ENCODE measurements at places on chromosomes 2 and 18.

GRCh38 chr2:229059331-229060033 lies 211.6 kb downstream of the PID1 start:
- ATAC-seq, result no peak

DNA sequence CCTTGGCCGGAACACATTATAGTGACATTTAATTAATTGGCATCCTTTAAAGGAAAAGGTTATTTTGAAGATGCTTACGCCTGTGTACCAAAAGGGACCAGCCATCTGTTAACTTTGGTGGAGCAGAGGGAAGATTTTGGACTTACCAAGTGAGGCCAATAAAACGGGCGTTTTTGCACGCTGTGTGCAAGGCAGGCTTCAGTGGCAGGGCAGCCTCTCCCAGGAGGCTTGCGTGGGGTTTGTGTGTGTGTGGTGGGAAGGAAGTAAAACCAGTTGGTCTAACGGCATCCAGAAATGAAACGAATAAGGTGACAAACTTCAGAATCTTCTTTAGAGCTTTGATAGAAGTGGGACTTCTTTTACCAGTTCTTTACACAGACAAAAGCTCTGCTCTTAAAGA lies 191.7 kb downstream of the PRKCE start:
- no peak for ATAC-seq

DNA sequence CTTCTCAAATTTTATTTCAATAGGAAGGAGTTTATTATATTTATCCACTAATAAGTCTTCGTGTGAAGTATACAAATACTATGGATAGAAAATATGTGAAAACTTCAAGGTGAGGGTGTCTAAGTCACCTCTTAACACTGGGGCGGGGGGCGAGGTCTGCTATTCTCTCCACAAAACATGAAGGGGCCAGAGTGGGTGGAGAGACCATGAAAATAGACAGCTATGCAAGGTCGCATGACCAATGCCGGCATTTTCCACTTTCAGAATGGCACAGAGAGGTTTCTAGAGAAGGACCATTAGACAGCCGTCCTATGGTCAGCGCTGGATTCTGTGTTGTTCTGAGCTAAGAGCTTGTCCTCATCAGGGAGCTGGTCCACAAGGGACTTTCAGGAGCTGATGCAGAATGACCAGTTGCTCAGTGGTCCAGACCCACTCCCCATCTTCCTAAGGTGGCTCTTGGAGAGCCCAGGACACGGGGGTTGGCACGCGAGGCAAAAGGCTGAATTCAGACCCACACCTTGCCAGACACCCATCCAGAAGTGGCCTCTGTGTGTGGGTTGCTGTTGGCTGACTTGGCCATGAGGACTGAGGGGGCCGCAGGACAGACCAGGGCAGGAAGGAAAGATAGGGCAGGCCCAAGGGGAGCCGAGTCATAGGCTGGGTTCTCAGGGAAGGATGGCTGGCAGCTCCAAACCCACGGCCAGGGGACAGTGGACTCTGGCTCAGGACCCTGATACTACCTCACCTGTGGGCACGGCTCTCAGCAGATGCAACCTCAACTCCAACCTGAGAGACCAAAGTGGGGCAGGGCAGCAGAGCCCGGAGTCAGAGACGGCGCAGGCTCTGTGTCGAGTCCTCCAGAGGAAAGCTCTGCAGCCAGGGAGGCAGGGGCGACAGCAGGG lies 69.8 kb downstream of the NDUFA10 start:
- no peak for ATAC-seq

DNA sequence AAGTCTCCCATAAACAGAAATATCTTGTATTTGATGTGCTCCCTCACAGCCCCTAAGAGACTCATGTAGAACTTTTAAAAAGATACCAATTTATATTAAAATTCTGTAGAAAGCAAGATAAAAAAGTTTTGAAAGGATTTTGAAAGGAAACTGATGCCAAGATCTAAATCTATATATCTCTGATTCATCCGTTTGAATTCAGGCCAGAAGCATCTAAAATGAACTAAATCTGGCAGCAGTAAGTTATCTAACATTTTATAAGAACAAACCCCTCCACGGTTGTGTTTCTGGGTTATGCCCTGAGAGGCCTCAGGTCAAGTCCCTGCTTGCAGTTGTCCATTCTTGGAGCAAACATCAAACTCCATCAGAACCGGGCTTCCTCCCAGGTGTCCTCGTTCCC lies 165.8 kb downstream of the FBXO15 start:
- ATAC-seq, result no peak

DNA sequence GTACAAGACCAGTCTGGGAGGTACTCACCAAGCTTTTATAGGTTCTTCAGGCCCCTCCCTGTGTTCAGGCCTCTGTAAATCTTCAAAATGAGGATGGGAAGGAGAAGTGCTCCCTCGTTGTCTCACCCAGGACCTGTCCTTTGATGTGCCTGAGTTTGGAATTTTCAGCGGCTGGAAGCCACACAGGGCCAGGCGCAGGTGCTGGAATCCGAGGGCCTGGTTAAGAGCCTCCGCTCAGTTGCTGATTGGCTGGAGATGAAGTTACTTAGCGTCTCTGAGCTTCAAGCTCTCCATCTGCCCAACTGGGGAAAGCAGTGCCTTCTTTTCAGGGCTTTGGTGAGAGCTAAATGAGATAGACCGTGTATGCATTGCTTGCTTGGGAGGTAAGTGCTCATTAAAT lies 30.0 kb downstream of the HJURP start:
- ATAC-seq, result no peak

DNA sequence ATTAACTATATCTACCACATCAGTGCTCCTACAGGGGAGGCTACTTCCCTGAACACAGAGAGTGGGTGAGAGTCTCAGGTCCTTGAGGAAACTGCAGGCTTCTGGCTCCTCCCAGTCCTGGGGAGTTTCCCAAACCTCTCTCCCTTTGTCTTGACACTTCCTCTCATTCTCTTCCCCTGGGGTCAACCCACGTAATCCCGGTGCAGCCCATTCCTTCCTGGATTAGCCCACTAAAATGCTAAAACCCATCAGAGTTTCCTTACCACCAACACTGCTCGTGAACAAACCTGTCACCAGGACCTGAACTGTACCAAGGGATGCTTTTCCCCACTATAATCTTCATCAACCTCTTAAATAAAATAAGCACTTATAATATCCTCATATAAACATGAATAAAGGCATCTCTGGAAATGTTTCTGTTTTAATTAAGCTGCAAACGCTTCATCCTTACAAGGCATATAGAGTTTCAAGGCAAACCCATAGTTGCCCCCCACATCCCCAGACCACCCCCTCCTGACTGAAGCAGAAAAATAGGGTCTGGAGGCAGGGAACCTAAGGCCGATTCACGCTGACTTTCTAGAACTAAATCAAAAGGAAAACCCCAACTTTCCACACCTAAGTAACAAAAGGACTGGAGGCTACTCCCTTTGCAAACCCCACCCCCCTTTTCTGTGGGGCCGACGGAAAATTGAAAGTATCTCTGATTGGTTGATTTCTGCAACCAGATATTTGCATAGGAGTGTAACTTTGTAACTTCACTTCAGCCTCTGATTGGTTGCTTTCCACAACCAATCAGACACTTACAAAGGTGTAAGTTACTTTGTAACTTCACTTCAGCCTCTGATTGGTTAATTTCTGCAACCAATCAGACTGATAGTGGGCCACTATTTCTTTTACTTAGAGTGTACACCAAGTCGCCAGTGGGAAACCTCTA lies 19.0 kb downstream of the TMSB10 start:
- no peak for ATAC-seq

GRCh38 chr18:37447962-37448888 lies 117.4 kb downstream of the CELF4 start:
- ATAC-seq, result no peak

DNA sequence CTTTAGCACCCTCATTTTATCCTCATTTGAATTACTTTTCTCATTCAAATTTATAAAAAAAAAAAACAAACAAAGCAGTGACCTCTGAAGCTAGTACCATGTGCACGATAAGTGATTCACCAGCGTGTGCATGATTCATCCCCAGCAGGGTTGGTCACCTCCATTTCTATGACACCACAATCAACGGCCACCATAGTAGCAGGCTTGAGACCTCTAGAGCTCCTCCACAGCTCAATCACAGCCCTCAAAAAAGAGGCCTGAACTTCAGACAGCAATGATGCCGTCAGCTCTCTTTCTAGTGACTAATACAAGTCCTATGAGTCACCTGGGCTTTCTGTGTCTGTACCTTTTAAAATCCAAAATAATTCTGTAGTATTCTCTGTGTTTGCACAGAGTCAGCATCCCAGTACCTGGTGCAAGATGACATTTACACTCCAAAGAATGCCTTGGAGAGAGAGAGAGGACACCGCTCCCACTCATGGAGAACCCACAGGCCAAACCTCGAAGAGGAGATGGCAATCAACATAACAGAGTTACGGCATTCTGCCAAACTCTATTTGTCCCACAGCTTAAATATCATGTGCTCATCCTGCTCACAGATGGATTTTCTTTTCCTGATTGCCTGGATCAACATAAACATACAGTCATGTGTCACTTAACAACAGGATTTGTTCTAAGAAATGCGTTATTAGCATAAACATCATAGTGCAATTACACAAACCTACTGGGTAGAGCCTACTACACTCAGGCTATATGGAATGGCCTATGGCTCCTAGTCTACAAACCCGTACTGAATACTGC lies 58.7 kb downstream of the L3MBTL4 start:
- no peak for ATAC-seq

DNA sequence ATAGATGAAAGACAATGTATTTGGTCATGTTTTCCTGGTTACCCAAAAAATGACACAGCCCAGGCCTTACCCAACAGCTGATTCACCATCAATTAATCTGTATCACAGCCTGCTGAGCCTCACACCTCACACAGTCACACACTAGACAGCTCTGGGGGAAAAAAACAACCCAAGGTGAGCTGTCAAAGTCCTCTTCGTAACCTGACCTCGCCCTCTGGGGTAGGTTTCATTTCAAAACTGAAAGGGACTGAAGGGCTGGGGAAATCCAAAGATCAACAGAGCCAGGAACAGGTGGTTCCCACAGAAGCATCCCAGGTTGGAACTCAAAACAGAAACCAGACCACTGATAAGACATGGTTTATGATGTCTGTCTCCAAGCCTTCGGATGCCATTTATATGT lies 18.2 kb upstream of the PCBP1 start:
- no peak for ATAC-seq

Data from gastroesophageal sphincter (tissue), 4 donors.